ENCODE measurements at places on chromosomes 6 and 20.
A peak's percentile ranks its signal among the peaks of the same experiment; 100 is the strongest.

DNA sequence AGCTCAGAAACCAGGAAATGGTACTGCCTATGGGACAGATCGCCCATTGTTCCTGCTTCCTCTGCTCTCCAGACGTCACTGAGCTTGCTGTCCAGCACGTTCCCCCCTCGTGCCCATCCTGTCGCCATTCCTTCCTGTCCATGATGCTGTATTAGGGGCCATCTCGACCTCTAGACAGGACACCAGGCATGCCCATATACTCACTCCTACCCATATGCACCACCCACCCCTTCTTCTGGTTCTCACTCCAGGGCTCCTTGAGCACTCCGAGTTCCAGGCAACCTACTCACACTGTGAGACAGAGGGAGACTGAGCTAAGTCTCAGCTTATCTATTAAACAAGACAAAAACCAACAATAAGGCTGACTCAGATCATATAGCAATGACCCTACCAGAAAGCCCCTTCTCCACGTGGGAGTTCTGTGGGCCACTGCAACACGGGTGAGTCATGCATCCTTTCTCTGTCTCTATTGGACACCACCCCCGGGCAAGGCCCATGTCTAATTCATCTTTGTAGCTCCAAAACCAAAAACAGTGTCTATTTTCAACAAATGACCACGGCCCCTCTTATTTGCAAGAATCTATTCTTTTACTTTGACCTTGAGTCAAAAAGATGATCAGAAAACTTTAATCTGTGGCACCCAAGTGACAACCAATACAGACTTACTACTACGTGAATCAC, 65.7 kb downstream of the PSMG4 start:
- DNase-seq = peak; percentile 82

DNA sequence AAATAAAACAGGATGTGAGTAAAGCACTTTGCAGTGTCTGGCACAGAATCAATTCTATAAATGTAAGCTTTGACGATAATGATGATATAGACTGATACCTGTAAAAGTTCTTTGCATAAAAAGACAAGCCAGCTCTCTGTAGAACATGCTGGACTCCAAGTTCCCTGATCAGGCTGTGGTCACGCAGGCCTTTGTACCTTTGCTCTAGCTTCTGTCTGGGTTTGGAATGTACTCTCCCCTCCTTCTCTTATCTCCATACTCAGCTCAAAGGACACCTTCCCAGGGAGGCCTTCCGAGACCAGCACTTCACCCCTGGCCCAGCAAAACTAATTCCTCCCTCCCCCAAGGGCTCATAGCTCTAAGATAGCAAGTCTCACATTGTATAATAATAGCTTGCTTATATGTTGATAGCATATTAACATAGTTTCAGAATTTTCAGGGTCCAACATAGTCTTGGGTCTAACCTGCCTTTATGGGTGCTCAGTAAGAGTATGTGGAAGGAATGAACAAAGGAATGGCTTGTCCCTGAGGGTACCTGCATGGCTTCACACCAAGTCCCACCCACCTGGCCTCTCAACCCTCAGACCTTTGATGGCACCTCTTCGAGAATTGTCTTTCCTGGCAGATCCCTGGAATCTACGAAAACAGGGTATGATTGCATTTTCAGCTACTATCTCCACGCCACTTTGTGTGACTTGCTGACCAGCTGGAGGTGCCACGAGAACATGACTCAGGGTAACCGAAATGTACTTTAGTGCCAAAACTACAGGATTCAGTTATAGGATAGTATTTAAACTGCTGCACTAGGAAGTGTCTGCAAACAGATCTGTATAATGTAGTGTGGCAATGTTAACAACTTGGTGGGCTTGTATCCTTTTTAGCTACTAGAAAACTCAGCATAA, 41.7 kb upstream of the PIM1 start:
- no peak for DNase-seq

GRCh38 chr6:33577718-33578117, 2.4 kb downstream of the BAK1 start:
- no peak for DNase-seq

GRCh38 chr6:134982161-134982560, 32.3 kb upstream of the ALDH8A1 start:
- DNase-seq = no peak

- DNase-seq = no peak
Observed at GRCh38 chr6:217048-217659, 75.1 kb upstream of the DUSP22 start.

DNA sequence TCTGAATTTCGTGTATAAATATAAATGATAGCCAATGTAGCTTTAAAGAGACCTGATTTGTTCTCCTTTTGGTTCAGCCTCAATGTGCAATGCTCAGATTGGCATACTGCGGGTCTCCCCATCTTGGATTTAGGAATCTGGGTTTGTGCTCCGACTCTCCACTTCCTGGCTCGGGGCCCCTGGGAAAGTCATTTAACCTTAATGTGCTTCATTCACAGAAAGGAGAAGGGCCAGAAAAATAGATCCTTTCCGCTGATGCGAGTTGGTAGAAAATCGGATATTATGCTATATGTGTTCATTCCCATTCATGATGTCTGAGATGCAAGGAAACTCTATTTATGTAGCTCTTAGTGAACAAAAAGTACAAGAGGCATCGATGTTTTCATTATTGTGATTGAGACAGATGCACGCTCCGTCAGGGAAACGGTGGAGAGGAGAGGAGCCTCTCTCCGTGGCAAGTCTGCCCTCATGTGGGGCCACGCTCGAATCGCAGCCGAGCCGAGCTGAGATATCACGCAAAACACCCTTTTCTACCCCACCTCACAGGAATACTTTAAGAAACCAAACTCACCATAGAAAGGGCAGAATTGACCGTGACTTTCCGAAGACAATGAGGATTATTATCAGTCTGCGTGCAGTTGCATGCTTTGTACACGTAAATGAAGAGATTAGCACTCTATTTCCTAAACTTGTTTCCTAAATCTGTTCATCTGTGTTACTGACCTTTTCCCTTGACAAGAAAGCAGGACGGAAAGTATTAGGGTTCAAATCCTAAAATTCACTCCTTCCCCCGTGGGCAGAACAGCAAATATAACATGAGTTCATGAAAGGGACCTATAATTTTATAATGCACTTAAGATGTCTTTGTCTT, 136.6 kb downstream of the COL9A1 start:
- no peak for DNase-seq
